ENCODE measurements at places on chromosomes 4 and X.

DNA sequence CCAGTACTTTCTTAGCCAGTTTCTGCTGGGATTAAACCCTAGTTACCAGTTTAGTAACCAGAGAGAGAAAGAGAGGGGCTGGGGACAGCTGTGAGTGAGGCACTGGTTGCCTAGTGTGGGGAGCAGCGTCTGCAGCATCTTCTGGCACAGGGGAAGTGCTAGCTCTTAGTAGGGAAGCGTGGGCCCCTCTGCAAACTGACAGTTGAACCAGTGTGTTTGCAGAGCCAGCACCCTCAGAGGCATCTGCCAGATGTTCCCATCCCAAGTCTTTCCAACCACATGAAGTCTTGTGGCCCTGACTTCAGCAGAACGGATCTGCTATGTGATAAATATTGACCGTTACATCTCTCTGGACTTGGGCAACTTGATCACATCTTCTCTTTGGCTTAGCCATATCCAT is 15.0 kb downstream of the RBMX2 start:
- DNase-seq, result no peak

DNA sequence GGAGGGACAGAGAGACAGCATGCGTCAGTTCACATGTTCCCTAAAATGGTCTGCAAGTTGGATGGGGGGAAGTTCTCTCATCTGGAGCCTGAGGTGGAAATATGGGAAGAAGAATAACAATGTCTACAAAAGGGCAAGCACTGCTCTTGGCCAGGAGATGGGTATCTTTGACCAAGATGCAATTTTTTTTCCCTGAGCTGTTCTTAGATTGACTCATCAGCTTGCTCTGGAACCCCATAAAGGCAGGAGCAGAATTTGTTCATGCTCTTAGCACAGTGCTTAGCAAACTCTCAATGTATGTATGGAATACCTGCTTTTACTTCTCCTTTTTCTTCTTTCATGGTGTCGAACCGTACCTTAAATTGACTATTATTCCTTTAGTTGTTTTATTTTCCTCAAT is 90.5 kb upstream of the ZNF827 start:
- DNase-seq, result no peak

DNA sequence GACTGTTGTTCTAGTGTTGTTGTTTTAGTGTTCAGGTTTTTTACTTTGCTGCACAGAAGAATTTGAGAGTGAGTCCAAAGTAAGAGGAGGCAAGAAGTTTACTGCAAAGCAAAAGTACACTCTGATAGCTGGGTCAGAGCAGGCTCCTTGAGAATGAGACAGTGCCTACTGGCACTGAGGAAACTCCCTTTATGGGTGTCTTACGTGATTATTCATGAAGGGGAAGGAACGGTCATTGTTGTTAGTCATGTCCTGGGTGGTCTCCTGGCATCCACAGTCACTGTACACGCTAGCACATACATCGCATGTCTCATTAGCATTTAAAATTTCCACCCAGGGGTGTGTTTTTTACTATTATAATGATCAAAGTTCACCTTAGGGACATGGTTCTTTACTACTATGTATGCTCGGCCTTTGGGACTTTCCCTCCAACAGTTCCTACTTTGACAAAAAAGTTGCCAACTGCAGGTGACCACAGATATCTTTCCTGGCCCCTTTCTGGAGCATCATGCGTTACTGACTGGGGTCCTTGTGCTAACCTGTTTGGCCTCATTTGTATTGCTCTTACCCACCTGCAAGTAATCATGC is 688.9 kb upstream of the AMOT start:
- DNase-seq, result no peak

GRCh38 chrX:149711545-149712236 is at the start of gene MAGEA11:
Gene MAGEA11 (plus strand): TSS chrX:149712060. CDS start chrX:149713160, 1,100 bp downstream.
- no peak for DNase-seq
